ENCODE measurements at places on chromosomes 11 and 22. TPM values are rescaled to one million over a fixed set of nuclear protein-coding genes. Genes with fewer than 3 reads are reported as not detected.

MARK2 gene
- 64.8 TPM for total RNA-seq

TRIM6 gene
- not detected for total RNA-seq

BAIAP2L2 gene
- total RNA-seq, result 2.2 TPM

APOBEC3A gene
- total RNA-seq, result not detected

C22orf23 gene
- total RNA-seq, result not detected

DENND6B gene
- total RNA-seq, result 9.1 TPM

CTNND1 gene
- total RNA-seq, result 17.4 TPM

ROBO4 gene
- not detected for total RNA-seq

OR8A1 gene
- total RNA-seq, result not detected

SPI1 gene
- 3.4 TPM for total RNA-seq

C11orf65 gene
- 0.41 TPM for total RNA-seq

C1QTNF4 gene
- 0.91 TPM for total RNA-seq

CLCF1 gene
- total RNA-seq, result 1.5 TPM

FUT4 gene
- 5.6 TPM for total RNA-seq

SEPTIN5 gene
- 1.5 TPM for total RNA-seq

SCGB2A2 gene
- total RNA-seq, result not detected

SCUBE2 gene
- not detected for total RNA-seq

CLDN5 gene
- not detected for total RNA-seq

CABP4 gene
- 2.9 TPM for total RNA-seq

TMPRSS4 gene
- not detected for total RNA-seq

MAP6 gene
- not detected for total RNA-seq

RASL10A gene
- total RNA-seq, result 0.49 TPM

KDELR3 gene
- not detected for total RNA-seq

OSBPL5 gene
- total RNA-seq, result 18.3 TPM

SCGB1C1 gene
- total RNA-seq, result not detected

RASGRP2 gene
- 679 TPM for total RNA-seq

ENTHD1 gene
- 0.36 TPM for total RNA-seq

C11orf86 gene
- not detected for total RNA-seq

IRAG1 gene
- not detected for total RNA-seq

GLB1L2 gene
- total RNA-seq, result 1.5 TPM

TRIM51 gene
- not detected for total RNA-seq

FAM227A gene
- 0.29 TPM for total RNA-seq

SCN2B gene
- total RNA-seq, result not detected

SNX19 gene
- total RNA-seq, result 66.7 TPM

TMEM191C gene
- total RNA-seq, result 5.4 TPM

JHY gene
- total RNA-seq, result 6.3 TPM

CDC45 gene
- 1.8 TPM for total RNA-seq
